ENCODE measurements at places on chromosomes 2 and 18.
A peak's percentile ranks its signal among the peaks of the same experiment; 100 is the strongest.

DNA sequence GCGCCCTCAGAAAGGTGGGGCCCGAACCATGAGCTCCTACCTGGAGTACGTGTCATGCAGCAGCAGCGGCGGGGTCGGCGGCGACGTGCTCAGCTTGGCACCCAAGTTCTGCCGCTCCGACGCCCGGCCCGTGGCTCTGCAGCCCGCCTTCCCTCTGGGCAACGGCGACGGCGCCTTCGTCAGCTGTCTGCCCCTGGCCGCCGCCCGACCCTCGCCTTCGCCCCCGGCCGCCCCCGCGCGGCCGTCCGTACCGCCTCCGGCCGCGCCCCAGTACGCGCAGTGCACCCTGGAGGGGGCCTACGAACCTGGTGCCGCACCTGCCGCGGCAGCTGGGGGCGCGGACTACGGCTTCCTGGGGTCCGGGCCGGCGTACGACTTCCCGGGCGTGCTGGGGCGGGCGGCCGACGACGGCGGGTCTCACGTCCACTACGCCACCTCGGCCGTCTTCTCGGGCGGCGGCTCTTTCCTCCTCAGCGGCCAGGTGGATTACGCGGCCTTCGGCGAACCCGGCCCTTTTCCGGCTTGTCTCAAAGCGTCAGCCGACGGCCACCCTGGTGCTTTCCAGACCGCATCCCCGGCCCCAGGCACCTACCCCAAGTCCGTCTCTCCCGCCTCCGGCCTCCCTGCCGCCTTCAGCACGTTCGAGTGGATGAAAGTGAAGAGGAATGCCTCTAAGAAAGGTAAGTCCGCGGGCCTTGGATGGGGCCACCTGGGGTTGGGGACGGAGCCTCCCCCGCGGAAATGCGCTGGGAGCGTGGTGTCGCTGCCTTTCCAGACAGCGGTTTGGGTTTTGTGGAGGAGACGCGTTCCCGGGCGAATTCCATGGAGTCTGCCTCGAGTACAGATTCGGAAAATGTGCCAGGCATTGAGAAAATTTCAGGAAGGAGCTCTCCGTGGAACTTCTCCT is 559 bp downstream of the HOXD1 start:
- DNase-seq: no peak

GRCh38 chr2:46874236-46874929 is 41.2 kb downstream of the MCFD2 start:
- DNase-seq: no peak

DNA sequence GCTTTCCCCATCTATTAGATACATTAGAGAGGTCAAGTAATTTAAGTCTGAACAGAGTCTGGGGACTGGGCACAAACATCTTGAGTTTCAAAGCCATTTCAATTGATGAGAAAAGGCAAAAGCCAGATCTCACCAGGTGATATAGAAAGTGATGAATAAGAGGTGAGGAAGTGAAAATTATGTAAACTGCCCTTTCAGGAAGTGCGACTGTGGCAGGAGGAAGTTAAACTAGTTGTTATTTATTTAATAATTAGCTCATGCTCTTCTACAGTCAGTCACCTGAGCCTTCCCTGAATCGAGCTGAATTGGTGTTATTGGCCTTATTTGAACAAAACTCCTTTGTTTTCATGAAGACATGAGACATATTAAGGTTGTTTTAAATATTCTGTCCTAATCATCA is 115.1 kb downstream of the CDH20 start:
- DNase-seq: peak; percentile 9

DNA sequence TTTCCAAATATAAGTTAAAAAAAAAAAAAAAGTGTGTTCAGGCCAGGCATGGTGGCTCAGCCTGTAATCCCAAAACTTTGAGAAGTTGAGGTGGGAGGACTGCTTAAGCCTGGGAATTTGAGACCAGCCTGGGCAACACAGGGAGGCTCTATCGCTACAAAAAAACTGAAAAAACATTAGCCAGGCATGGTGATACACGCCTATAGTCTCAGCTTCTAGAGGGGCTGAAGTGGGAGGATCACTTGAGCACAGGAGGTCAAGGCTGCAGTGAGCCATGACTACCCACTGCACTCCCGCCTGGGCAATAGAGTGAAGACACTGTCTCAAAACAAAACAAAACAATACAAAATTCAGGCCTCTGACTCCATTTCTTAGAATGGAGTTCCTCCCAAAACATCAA is 9.2 kb downstream of the USP37 start:
- no peak for DNase-seq

DNA sequence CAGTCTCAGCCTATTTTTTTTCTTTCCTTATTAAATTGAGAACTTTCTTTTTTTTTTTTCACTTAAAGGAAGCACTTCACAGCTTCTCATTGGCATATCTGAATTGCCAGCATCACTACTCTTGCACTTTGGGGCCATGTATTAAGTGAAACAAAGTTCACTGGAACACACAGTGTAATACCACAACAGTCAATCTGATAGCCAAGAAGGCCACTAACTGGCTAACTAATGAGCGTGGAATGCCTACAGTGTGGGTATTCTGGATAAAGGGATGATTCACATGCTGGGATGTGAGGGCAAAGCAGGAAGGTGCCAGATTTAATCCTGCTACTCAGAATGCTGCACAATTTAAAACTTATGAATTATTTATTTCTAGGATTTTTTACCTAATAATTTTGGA is 11.7 kb upstream of the C18orf63 start:
- no peak for DNase-seq

DNA sequence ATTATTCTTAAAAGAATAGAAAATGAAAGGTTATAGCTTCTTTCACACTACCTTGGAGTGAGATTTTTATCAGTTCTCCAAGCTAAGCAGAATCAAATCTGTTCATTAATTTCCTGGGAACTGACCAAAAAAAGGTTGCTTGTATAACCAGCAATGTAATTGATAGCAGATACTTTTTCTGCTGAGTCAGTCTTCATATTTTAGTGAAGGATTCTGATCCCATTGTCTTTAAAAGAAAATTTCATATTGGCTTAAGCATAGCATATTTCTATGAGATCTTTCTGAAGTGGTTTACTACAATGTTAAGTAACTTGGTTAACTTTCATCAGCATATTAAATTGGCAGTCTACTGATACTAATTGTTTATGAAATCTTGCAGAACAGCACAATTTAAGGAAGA is 338.0 kb downstream of the TMX3 start:
- no peak for DNase-seq

DNA sequence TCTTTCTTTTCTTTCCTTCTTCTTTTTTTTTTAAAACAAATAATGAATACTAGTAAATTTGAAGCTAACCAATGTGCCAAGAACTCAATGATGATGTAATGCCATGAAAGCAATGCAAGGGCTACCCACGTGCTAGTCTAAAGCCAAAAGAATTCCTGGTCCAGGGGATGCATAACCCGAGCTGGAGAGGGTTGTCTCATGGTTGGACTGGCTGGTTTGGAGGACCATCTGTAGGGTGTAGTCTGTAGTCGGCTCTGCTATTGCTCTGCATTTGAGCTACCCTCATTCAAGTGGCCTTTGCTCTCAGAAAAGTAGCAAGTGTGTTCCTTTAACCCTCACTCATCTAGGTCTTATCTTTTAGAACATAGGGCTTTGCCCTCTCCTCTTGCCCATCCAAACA is 469.6 kb upstream of the CELF4 start:
- DNase-seq: no peak

GRCh38 chr2:51613-52012 is 5.3 kb upstream of the FAM110C start:
- no peak for DNase-seq

- DNase-seq: peak; percentile 18
These were observed 49.9 kb downstream of the DGKD start for GRCh38 chr2:233404222-233404621.

- peak; percentile 61 for DNase-seq
These were observed 57.3 kb upstream of the PSMD14 start for GRCh38 chr2:161250864-161251436.

Data from T47D (cell line).